ENCODE measurements at places on chromosomes 1 and 21.

- no peak for DNase-seq
These were observed 272.1 kb downstream of the FAM72C start for GRCh38 chr1:143699731-143700130.

DNA sequence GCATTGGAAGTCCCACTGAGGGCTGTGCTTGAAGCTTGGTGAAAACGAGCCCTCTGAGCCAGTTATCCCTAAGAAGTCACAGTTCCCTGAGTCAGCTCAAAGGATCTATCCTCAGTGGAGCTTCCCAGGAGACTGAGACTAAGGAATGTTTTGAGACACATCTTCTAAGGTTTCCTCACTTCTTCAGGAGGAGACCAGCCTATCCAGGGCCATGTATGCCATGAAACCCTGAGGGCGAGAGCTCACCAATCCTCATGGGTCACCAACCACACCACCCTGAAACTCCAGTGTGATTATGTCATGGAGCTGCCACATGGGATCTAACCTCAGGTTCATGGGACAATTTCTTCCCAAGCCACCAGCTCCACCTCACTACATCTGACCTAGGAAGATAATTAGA is 7.6 kb upstream of the TIE1 start:
- no peak for DNase-seq

DNA sequence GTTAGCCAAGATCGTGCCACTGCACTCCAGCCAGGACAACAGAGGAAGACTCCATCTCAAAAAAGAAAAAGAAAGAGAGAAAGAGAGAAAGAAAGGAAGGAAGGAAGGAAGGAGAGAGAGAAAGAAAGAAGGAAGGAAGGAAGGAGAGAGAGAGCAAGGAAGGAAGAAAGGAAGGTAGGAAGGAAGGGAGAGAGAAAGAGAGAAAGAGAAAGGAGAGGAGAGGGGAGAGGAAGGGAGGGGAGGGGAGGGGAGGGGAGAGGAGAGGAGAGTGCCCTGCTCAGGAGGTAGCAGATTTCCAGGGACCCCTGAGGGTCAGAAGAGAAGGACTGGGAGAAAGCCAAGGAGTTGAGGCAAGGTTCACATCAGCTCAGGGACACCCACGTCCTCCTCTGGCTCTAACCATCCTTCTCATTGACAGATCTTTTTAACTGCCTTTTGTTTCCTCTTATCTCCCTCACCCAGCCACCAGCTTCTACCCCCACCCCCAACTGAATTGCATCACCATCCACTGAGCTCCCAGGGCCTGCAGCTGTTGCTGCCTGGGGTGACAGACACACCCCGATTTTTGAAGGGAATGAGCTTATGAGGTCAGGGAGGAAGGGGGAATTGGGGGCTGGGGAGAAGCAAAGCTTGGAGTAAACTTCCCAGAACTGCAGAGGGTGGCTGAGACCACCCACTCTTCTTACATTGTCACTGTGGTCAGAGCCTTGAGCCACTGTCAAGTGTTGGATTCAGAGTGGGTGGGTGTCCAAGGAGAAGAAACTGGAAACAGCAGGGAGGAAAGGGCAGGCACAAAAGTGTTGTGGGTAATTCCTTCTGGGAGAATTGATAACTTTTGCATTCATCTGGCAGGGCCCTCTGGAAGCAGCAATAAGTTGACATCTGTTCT is 91.6 kb downstream of the GLUL start:
- peak; percentile 13 for DNase-seq

GRCh38 chr1:231234506-231234905 is 6.5 kb upstream of the GNPAT start:
- no peak for DNase-seq

DNA sequence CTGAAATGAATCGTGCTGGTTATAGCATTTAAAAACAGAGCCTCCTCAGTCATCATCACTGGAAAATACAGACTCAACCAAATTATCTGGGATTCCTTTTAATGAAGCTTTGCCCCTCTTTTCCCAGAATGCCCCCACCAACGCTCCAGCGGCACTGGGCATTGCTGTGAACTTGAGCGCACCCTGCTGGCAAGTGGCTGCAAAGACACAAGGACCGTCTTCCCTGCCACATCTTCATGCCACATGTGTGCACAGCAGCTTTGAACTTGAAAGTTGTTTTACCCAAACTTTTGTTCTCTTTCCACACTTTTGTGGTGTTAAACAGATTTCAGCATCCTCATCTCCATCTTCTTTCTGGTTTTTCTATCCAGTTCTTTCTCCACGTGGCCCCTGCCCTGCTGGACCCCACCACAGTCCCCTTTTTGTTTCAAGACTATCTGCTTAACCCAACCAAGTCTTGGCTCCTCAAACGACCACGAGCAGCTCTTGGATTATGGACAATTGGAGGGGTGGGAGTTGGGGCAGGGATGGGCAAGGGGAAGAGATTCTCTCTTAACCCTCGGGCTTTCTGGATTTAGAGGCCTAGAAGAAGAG is 12.8 kb upstream of the LMX1A start:
- peak; percentile 29 for DNase-seq

- no peak for DNase-seq
These were observed 38.4 kb downstream of the CLSTN1 start for GRCh38 chr1:9785406-9785805.

Measured in T-cell (primary cell).